ENCODE measurements at places on chromosomes 3 and 15. TPM values are rescaled to one million over a fixed set of nuclear protein-coding genes. Genes with fewer than 3 reads are reported as not detected.

OSTN gene
- not detected for polyA plus RNA-seq

HHATL gene
- 0.90 TPM for polyA plus RNA-seq

TIMP4 gene
- polyA plus RNA-seq: 13.4 TPM

WNT7A gene
- 0.35 TPM for polyA plus RNA-seq

DLL4 gene
- polyA plus RNA-seq: 2.2 TPM

Measured in stomach (tissue), 19 donors.